ENCODE measurements at places on chromosomes 12 and 14. TPM values are rescaled to one million over a fixed set of nuclear protein-coding genes. Genes with fewer than 3 reads are reported as not detected.

DNA sequence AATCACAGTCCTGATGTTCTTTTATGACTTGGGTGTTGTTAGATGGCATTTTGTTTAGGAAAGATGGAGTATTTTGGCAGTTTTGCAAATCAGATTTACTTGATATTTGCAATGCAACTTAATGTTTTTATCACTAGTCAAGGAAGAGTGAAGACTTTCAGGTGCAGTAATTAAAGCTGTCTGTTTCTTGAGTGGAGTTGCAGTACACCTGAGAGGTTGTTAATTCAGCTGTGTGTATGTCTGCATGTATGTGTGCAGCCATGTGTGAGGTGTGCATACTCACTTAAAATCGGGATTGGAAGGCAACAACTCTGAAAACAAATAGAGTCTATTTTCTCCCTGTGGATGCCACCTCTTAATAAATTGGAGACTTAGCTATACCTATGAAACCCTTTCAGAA lies 94.5 kb downstream of the RMST start:
- no peak for DNase-seq

DNA sequence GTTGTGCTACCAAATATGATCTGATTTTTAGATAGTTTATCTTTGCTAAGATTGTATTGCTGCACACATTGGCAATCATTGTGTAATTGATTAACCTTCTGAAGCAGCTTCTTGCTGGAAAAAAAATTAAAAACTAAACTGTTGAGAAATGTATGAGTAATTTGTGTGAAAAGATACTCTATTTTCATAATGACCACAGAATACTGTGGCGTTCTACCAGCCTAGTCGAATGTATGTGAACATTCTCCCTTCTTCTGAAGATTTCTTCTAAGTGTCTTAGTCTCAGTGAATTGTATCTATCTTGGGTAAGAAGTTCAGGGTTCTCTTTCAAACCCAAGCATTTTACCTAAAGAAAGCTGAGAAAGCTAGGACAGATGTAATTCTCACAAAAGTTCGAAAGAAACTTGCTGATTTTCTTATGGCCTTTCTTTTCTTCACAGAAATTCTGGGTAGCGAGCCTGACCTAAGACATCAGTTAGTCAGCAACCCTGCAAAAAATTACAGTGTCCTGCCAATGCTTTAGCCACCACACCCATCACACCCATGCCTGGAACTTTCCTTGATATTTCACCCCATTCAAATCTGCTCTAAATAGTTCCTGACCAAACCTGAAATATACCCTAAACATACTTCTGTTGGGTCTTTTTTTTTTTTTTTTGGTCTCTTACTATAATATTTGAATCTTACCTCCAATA lies 27.1 kb upstream of the C12orf71 start:
- no peak for DNase-seq

Gene OVCH1
- not detected for total RNA-seq

- DNase-seq: no peak
These were observed 96.2 kb downstream of the FIGNL2 start for GRCh38 chr12:51752234-51752889.

DNA sequence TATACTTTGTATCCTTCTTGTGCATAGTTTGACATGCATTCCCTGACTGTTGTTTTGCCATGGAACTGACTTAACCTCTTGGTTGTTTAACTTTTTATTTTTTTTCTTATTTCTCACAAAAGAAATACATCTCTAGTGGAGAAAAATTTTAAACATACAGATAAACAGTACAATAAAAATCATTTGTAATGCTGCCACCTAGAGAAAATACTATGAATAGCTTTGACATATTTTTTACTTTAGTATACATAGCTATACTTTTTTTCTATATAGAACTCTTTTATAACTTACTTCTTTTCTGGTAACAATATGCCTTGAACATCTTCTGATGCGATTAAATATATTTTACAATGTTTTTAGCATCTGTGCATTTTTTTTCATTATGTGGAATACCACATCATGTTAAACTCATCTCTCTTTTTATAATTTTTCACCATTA lies 184.5 kb downstream of the AKAP6 start:
- no peak for DNase-seq

DNA sequence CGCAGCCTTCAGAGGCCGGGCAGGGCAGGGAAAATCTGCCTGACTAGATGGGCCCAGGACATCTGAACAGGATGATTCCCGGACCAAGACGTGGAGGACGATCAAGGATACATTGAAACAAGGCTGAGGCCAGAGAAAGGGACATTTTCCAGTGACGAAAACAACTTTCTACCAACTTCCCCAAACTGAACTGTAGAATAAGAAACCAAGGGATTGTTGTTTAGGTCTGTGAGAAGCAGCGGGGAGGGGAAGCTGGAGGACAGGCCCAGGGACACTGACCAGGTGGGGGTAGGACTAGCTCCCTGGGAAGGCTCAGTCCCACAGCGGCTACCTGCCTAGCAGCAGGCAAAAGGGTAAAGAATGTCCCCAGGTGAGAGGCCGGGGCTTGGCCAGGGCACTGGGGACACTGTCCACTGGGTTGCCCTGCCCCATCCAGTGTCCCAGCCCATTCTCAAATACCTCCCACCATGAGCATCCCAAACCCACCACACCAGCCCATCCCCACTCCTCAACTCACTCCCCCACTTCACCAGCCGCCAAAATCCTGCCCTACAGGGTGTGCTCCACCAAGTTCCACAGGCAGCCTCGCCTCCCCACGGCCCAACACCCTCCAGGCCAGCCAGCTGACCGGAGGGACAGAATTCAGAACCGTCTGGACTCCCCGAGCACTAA lies 995 bp downstream of the TNFRSF1A start:
- DNase-seq: no peak

Gene MYF6
- total RNA-seq: not detected

- DNase-seq: no peak
These were observed 17.5 kb upstream of the FAR2 start for GRCh38 chr12:29131539-29131938.

Gene CLSTN3
- 36.8 TPM for total RNA-seq

DNA sequence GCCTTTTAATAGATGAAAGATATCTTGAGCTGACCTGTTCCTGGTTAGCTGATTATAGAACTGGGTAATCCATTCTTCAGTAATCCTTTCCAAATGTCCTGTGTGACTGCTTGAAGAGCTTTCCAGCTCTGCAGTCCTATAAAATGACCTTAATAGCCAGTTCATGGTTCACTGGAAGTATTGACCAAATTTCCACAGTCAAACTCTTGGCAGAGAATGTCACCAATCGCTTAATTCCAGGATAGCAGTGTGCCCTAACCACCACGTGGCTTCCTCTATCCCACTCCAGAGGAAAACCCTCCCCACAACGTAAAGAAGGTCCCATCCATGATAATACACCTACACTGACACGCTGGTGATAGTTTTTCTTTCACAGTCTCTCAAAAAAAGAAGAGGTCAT lies 17.4 kb downstream of the PRKAB1 start:
- no peak for DNase-seq

DNA sequence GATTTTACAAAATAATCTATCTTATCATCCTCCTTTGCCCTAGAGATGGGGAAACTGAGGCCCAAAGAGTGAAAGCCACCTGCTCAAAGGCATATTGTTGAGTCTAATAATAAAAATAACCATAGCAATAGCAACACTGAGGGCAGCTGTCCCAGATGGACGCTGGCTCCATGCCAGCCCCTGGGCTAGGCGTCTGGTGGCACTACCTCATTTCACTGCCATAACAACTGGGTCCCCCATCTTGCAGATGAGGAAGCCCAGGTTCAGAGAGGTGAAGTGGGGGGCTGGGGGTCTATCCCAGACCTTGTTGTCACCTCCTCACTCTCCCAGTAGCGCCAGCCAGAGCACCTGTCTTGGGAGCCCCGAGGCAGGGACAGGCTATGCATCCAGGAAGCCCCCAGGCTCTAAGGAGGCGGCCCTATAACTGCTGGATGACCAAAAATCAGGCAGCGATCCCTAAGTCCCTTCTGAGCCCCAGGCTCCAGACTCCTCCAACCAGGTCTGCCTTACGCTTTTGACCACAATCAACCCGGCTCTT lies 12.8 kb downstream of the BDKRB2 start:
- no peak for DNase-seq

- DNase-seq: no peak
These were observed 46.1 kb upstream of the SYT1 start for GRCh38 chr12:78818487-78818886.

Gene TSPAN19
- total RNA-seq: not detected

GRCh38 chr14:101200650-101201516 lies 297.4 kb upstream of the RTL1 start:
- DNase-seq: no peak

Measured in activated naive CD4-positive, alpha-beta T cell treated with anti-CD3 and anti-CD28 coated beads, Interleukin-2, amount 50 U/mL, for 72 hours (primary cell).